ENCODE measurements at places on chromosomes 2 and 18.

GRCh38 chr2:152243761-152244640 is 68.4 kb upstream of the STAM2 start:
- no peak for DNase-seq

DNA sequence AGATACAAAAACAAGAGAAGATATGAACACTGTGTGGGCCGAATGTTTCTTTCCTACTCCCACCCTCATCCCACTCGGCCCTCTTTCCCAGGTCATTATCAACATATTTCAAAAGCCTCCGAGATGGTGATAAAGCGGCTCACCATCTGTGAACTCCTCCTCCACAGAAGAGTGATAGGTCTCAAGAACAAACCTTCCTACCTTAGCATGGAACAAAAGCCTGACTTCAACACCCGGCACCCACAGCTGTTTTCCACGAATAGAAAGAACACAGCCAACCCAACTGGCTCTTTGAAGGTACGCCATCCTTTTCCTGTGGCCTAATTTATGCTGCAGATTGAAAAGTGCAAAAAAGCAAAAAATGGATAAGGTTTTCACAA is 28.8 kb downstream of the BCL2 start:
- no peak for DNase-seq

- DNase-seq = no peak
Observed at GRCh38 chr2:14322306-14322705, 310.2 kb upstream of the LRATD1 start.

GRCh38 chr2:237345891-237346640 is 67.9 kb downstream of the COL6A3 start:
- DNase-seq = no peak

DNA sequence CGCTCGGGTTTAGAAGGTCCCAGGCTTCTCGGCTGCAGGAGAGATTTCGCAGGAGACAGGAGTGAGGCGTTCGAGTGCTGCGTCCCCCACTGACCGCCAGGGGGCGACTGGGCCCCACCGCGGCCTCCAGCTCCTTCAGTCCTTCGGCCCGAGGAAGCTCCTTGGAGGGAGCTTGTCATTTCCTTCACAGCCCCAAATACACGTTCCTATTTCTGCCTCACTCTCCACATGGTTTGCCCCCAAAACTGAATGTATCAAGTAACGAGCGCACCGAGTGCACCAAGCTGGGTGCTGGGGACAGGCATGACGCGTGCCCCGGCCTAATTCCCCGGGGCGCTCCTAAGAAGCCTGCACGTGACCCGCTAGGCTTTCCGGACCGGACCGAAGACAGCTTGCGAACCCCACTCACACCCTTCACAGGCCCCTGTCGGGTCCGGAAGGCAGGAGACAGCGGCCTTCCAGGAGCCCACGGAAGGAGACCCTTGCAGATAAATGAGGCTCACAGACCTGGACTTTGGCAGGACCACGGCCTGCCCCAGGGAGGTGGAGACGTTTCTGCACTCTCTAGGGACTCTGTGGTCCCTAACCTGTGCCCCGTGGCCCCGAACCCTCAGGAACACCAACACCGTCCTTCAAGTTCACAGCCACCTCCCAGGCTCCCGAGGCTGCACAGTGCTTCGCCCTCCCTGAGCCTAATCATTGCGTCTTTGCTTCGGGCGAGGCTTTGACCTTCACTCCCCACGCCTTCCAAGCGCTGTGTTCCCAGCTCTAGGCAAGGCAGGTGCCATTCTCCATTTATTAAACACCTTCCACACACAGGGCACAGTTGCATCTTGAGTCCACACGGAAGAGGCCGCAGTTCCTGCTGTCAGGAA is 13.0 kb upstream of the FAHD2A start:
- DNase-seq = peak; percentile 69
